ENCODE measurements at places on chromosomes 12 and 14.

DNA sequence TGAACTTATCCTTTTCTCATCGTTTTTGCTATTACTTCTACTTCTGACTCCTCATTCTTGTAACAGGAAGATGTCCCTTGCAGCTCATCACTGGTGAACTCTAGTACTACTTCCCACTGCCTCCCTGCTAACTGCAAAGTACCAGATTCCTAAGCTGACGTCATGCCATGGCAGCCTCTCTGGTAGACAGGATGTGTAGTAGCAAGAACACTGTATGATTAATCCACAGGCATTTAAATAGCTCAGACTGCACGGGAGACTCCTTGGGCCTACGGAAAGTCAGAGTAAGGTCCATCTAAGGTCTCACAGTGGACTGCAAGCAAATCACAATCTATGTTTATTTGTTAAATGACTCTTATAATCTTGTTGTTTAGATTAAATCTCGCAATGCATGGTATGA is 43.5 kb downstream of the DNAI7 start:
- DNase-seq = no peak

DNA sequence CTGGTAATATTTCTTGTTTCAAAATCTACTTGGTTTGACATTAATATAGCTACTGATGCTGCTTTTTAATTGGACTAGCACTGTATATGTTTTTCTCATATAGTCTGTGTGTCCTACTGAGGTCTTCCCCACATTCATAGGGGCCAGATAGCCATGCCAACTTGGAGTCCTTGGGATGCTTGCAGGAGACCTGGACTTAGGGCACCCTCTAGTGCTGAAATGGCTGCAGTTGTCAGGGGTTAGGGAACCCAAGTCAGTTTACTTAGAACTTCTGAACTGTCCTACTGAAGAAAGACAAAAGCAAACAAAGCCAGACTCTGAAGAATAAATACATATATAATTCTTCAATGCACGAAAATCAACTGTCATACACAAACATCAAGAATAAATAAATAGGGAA is 279.9 kb upstream of the SYT1 start:
- peak; percentile 33 for DNase-seq

- no peak for DNase-seq
These were observed 68.3 kb downstream of the KDM2B start for GRCh38 chr12:121512561-121512960.

GRCh38 chr12:115799610-115800009 is 477.9 kb downstream of the MED13L start:
- no peak for DNase-seq

DNA sequence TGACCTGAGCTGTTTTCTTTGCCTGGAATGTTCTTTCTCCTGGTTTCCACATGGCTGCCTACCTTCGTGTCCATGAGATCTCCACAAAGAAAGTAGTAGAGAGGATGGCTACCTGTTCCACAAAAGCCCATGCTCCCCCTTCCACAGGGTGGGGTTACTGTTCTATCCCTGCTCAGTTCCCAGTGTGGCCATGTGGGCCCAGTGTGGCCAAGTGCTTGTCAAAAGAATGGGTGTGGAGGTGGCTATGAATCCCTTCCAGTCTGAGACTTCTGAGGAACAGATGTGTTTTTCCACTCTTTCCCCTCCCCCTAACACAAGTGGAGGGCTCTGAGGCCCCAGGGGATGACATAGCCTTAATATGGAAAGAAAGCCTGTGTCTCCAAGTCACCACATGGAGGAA is 26.2 kb upstream of the HSP90B1 start:
- DNase-seq = peak; percentile 91

- peak; percentile 85 for DNase-seq
These were observed 2.4 kb upstream of the RNASE7 start for GRCh38 chr14:21039585-21040369.

- peak; percentile 88 for DNase-seq
These were observed 10.6 kb upstream of the TNFAIP2 start for GRCh38 chr14:103112400-103113243.

DNA sequence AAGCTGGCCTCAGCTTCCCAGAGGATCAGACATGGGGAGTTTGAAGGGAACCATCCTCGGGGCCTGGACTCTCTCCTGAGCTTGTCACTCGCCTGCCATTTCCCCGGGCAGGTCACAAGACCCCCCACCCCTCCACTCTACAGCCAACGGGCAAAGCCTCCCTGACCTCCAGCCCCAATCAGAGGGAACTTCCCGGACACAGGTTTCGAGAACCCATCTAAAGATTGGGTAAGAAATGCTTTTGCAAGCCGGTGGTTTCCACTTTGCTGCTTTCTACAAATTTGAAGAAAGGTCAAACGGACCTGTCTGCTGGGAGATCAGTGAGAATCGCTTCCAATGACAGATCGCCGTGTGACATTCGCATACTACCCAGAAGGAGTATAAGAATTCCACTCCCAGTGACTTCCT is 89.6 kb downstream of the SCARB1 start:
- DNase-seq = no peak

DNA sequence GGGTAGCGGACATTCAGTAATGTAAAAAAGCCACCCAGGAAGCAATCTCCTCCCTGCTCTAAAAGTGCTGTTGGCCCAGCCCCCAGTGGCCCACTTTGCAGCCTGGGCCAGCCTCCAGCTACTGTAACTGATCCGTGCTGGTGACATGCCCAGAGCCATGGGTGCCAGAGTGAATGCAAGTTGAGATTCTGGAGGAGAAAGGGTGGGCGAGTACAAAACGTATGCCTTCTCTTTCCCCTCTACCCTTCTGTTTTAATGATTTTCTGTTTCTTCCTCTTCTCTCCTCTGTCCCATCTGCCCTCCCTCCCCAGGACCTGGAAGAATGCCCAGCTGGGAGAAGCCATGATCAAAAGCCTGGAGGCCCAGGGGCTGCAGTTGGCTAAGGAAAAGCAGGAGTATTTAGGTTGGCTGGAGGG is 16.9 kb downstream of the PLEKHD1 start:
- DNase-seq = peak; percentile 20

GRCh38 chr14:91041450-91041849 is 19.0 kb downstream of the RPS6KA5 start:
- no peak for DNase-seq

DNA sequence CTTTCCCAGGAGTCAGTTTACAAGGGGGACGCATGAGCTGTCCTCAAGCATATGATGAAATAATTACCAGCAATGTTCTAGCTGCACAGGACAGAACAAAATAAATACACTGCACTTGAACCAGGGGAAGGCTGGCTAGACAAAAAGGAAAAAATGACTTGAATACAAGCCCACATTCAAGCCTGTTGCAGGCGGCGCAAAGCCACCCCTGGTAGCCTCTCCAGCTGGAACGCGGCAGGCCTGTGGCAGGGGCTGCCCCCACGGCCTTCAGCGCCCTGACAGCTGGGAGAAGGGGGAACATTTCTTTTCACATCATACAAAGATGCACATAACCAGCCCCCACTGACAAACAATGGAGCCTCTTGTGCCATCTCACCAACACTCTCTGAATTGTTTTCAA is 57.1 kb downstream of the TRAFD1 start:
- no peak for DNase-seq

DNA sequence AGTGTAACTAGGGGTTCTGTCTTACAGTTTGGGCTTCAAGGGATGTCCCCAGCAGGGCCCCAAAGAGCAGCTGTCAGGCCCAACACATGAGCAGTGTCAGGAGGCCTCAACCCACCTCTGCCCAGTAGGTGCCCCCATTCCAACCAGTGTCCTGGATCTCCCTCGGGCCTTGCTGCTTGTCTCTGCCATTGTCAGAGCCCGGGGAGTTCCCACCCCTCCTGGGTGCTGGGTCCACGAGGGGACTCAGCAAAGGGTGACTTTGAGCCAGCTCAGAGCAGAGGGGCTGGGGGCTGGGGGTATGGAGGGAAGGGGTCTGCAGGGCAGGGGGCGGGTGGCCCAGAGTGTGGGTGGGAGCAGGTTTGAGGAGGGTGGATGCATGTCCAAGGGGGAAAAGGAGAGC is 18.0 kb upstream of the BEGAIN start:
- DNase-seq = no peak

DNA sequence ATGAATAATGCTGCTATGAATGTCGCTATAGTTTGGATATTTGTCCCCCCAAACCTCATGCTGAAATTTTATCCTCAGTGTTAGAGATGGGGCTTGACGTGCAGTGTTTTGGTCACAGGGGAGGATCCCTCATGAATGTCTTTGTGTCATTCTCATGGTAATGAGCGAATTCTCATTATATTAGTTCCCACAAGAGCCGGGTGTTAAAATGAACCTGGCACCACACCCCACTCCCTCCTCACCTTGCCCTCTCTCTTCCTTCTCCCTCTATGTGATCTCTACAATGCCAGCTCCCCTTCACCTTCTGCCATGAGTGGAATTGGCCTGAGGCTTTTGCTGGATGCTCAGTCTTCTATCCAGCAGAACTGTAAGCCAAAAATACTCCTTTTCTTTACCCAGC is 37.5 kb upstream of the YAF2 start:
- DNase-seq = no peak

- no peak for DNase-seq
These were observed 33.2 kb upstream of the CD69 start for GRCh38 chr12:9793779-9794395.

DNA sequence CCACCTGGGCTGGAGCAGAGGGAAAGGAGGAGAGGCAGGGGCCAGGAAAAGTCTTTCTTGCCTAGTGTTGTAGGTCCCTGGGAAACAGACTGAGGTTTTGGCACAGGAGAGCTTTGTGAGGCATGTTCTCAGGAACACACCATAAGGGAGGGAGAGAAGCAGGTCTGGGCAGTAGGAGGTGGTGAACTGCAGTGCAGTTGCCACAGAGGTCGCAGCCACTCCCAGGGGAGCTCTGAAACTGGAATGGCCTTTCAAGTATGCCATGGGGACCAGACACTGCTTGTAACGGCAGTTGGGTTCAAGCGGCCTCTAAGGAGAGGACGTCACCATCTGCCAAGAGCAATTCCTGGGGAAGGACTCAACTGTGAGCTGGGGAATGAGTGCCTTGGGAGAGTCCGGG is 35.4 kb upstream of the NKX2-8 start:
- DNase-seq = peak; percentile 47

DNA sequence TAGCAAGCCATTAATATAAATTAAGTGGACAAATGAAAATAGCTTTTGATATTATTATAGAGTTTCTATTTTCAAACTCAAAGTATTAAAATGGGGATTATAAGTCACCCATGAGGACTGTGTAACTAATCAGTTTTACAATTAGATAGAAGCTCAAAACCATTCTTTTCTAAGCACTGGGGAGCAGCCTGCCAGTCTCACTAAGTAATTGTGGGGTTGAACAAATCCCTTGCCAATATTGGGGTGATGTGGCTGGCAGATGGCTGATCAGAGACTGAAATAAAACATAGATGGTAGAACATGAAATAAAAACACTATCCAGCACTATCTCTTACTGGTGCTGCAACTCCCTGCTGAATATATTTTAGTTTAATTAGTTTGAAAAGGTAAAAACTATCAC is 353.2 kb downstream of the FLRT2 start:
- no peak for DNase-seq

DNA sequence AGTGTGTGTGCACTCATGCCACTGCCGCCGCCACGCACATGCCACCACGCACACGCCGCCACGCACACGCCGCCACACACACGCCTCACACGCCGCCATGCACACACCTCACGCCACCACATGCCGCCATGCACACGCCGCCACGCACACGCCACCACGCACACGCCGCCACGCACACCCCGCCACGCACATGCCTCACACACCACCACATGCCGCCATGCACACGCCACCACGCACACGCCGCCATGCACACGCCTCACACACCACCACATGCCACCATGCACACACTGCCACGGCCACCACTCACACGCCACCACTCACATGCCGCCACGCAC is 6.3 kb downstream of the CLBA1 start:
- DNase-seq = no peak

DNA sequence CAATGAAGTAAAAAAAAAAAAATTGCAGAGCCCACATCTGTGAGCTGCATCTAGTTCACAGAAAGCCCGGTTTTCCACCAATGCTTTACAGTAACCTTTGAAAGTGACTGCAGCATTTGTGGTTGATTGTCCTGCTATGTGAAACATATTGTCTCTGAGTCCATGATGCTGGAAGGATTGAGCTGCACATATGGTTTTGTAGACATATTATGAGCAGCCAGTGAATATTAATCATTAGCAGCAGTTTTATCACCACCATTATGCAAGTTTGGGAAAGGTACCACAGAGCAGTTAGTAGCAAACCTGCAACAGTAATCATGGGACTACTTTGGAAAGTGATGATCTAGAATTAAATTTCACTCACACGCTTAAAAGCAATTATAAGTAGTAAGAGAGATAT is 151.5 kb upstream of the PRICKLE1 start:
- DNase-seq = peak; percentile 7

DNA sequence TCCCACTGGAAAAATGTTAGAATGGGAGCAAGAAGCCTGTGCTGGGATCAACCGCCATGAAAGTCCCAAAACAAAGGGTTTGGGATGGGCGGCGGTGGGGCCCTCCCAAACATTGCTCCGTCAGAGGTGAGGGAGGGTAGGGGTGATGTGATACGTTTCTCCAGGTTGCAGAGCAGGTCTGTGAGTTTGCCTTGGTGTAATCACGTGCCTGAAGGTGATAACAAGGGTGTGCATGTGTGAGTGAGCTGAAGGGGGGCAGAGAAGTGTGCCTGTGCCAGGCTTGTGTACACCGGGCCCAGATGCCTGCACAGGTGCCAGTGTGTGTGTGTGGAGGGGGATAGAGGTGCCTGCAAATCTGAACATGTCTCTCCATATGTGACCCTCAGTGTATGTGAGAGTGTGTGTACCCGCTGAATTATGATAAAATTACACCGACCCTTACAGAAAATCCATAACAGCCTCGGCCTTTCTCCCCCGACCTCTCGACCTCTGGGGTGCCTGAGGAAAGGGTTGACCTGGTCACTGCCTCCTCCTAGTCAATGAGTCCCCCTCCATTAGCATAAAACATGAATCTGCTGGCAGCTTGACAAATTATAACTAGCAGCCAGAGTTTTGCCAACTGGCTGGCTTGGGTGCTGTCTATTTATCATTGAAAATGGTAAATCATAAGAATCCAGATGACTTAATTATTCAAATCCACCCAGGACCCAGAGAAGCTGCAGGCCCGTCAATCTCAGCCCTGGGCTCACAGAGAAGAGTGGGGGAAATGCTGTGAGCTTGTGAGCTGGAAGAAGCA is 55.6 kb downstream of the SMUG1 start:
- no peak for DNase-seq

Data from NCI-H524 (cell line).